Mammary microvascular endothelial cell (primary cell): ENCODE measurements at places on chromosomes 4 and X. TPM values are rescaled to one million over a fixed set of nuclear protein-coding genes. Genes with fewer than 3 reads are reported as not detected.

The ATP1B4 gene
- not detected in 2 replicates for total RNA-seq

The F8A2 gene
- total RNA-seq: not detected in 2 replicates

The MAGEA1 gene
- not detected in 2 replicates for total RNA-seq

The HTATSF1 gene
- 36.8 and 45.3 TPM in 2 replicates for total RNA-seq

The ADAM29 gene
- total RNA-seq: not detected in 2 replicates

The CACNA1F gene
- not detected in 2 replicates for total RNA-seq

The FBXL5 gene
- 87.8 and 99.7 TPM in 2 replicates for total RNA-seq

The EDA gene
- 0.20 and 1.1 TPM in 2 replicates for total RNA-seq

The PRDM5 gene
- 4.4 and 6.8 TPM in 2 replicates for total RNA-seq

The MAOB gene
- not detected in 2 replicates for total RNA-seq

The RENBP gene
- total RNA-seq: 5.6 and 7.6 TPM in 2 replicates

The HEPH gene
- 0.20 and 1.5 TPM in 2 replicates for total RNA-seq

The SLC6A8 gene
- 1.4 and 2.0 TPM in 2 replicates for total RNA-seq

The HCFC1 gene
- total RNA-seq: 58.3 and 60.4 TPM in 2 replicates

The CORIN gene
- total RNA-seq: 0.10 and 0.33 TPM in 2 replicates

The PROM1 gene
- total RNA-seq: not detected in 2 replicates

The SPANXB1 gene
- total RNA-seq: not detected in 2 replicates

The TRIM2 gene
- 14.1 and 19.1 TPM in 2 replicates for total RNA-seq

The RBM46 gene
- not detected in 2 replicates for total RNA-seq

The COL4A6 gene
- total RNA-seq: 0.93 and 1.1 TPM in 2 replicates

The H2BW2 gene
- not detected in 2 replicates for total RNA-seq

The FTHL17 gene
- total RNA-seq: not detected in 2 replicates

The MCF2 gene
- total RNA-seq: not detected in 2 replicates

The GPR78 gene
- not detected in 2 replicates for total RNA-seq

The GPRASP1 gene
- total RNA-seq: 0.13 and 0.20 TPM in 2 replicates

The TMSB15A gene
- total RNA-seq: 7.7 and 8.9 TPM in 2 replicates

The GUCY1A1 gene
- total RNA-seq: 0.67 and 1.3 TPM in 2 replicates

The CXCR3 gene
- total RNA-seq: not detected in 2 replicates

The SPANXD gene
- not detected in 2 replicates for total RNA-seq

The FREM3 gene
- 0.20 and 0.25 TPM in 2 replicates for total RNA-seq

The PRPS2 gene
- 26.4 and 32.3 TPM in 2 replicates for total RNA-seq

The TEX13B gene
- not detected in 2 replicates for total RNA-seq

The VEGFD gene
- total RNA-seq: 0.07 and 0.34 TPM in 2 replicates

The TBC1D9 gene
- 34.5 and 36.9 TPM in 2 replicates for total RNA-seq

The GNPDA2 gene
- total RNA-seq: 14.5 and 16.8 TPM in 2 replicates

The ZNF595 gene
- 3.4 and 4.3 TPM in 2 replicates for total RNA-seq

The INTS12 gene
- total RNA-seq: 20.2 and 26.2 TPM in 2 replicates

The BGN gene
- 6.0 and 7.2 TPM in 2 replicates for total RNA-seq

The MAGEB10 gene
- total RNA-seq: not detected in 2 replicates

The OTUD6A gene
- total RNA-seq: not detected in 2 replicates

The UPF3B gene
- 1.7 and 2.1 TPM in 2 replicates for total RNA-seq

The CDKN2AIP gene
- total RNA-seq: 9.6 and 11.3 TPM in 2 replicates

The LGI2 gene
- not detected in 2 replicates for total RNA-seq

The ETDB gene
- not detected in 2 replicates for total RNA-seq

The HERC5 gene
- total RNA-seq: 5.0 and 6.2 TPM in 2 replicates

The AWAT1 gene
- total RNA-seq: not detected in 2 replicates

The CT45A5 gene
- not detected in 2 replicates for total RNA-seq

The SPCS3 gene
- total RNA-seq: 85.8 and 88.7 TPM in 2 replicates

The FAAH2 gene
- 0.64 TPM in 1 of 2 replicates, not detected in the other for total RNA-seq

The DMRTC1B gene
- total RNA-seq: not detected in 2 replicates

The BTK gene
- total RNA-seq: not detected in 2 replicates

The TBC1D1 gene
- 250 and 260 TPM in 2 replicates for total RNA-seq
